Kidney capillary endothelial cell (primary cell): ENCODE measurements at places on chromosomes 12 and 14.

DNA sequence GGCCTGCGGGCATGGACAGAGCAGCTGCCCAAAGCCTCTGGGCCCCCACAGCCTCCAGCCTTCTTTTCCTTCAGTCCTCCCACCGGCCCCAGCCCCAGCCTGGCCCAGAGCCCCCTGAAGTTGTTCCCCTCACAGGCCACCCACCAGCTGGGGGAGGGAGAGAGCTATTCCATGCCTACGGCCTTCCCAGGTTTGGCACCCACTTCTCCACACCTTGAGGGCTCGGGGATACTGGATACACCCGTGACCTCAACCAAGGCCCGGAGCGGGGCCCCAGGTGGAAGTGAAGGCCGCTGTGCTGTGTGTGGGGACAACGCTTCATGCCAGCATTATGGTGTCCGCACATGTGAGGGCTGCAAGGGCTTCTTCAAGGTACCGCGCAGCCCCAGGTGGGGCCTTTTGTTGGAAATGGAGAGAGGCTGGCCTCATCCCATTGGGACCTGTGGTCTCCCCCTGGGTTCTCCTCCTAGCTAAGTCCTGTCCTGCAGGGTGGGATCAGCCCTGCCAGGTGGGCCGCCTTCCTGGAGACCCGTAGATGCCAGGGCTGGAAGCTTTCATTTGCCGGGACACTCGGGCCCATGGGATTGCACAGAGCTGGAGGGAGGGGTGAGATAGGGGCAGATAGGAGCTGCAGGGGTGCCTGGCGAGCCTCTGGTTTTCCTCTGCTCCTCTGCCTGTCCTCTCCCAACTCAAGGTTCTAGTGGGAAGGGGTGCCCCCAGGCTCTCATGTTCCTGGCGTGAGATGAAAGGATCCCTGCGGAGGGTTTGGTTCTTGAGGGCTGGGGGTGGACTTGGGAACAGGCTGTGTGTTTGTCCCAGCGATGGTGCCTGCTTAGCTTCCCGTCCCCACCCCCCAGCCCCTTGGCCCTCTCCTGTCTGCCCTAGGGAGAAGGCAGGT lies 3.8 kb downstream of the NR4A1 start:
- no peak for DNase-seq

GRCh38 chr12:92408072-92408900 lies 262.6 kb upstream of the BTG1 start:
- peak; percentile 37 for DNase-seq

DNA sequence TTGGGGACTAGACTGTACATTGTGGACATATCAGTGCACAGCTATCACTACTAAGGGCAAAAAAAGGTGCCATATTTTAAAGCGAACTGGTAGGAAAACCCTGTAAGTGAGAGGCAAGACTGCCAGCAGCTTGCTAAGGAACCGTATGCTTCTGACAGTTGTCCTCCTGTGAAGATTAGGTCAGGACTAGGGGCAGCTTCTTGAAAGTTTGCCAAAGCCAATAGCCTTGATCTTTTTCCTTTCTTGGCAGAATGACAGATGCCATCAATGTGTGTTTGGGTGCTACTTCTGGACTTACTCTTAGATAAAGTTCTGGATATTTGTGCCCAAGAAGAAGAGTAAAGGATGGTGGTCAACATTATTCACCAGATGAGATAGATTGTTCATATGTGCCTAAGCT lies 7.4 kb downstream of the DAAM1 start:
- DNase-seq: no peak

DNA sequence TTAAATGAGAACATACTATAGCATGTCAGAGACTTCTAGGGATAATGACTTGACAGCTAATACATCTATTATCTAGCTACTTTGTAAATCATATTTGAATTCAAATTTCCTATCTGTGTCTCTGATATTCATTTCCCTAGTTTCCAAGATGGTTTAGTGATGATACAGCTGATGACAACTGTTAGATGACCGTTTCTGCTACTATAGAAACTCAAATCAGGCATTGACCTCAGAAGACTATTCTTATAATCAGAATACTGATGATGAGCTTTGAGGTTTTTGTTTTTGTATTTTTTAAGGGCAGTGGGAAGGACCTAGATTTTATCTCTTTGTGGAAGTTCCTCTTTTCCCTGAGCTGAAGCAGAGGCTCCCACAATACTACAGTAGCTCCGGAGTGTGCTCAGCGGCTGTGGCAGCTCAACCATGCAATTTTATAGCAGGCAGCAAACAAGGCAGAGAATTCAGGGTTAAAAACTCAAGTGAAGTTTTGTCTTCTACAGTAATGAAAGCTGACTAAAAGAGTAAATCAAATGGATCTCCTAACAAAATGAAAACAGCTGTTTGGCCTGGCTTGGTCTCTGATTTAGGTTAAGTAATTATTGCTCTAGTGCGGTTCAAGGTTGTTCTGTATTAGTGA lies 145.1 kb downstream of the SLC25A21 start:
- DNase-seq: no peak

DNA sequence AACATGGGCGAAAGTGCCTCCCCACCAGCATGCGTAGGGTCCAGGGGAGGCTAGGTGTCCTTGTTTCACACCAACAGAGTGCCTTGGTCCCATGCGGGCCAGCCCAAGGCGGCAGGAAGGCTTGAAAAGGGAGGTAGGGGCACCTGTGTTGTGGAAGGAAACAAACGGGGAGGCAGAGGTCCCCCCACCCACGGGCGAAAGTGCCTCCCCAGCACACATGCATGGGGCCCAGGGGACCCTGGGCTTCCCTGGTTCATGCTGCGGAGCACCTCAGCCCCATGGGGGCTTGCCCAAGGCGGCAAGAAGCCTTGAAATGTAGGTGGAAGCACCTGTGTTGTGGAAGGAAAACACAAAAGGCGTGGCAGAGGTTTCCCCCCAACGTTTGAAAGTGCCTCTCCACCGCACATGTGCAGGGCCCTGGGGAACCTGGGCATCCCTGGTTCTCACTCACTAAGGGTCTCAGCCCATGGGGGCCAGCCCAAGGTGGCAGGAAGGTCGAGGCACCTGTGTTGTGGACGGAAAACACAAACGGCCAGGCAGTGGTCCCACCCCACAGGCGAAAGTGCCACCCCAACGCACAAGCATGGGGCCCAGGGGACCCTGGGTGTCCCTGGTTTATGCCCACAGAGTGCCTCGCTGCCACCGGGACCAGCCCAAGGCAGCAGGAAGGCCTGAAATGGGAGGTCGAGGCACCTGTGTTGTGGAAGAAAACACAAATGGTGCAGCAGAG lies 374.7 kb downstream of the ALG10 start:
- no peak for DNase-seq

DNA sequence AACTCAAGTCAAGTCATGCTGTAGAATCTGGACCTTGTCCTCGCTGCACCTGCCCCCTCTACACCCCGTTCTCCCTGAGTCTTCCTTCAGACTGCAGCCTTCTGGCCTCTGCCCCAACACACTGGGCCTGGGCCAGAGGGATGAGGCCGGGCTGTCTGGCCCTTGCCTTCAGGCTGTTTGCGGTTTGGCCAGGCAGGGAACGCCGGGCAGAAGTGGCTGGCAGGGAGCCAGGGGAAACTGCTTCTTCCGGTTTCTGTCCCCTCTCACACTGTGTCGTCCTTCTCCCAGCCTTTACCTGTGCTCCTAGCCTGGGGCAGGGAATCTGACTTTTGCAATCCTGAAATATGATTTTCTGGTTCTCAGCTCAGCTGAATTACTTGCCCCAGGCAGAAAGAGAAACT lies 13.5 kb downstream of the DGLUCY start:
- DNase-seq: no peak

- no peak for DNase-seq
These were observed 18.2 kb upstream of the IFT81 start for GRCh38 chr12:110105986-110106385.

GRCh38 chr14:90567191-90567590 lies 170.4 kb downstream of the CALM1 start:
- no peak for DNase-seq
